ENCODE measurements at places on chromosomes 16 and 17. TPM values are rescaled to one million over a fixed set of nuclear protein-coding genes. Genes with fewer than 3 reads are reported as not detected.

DNA sequence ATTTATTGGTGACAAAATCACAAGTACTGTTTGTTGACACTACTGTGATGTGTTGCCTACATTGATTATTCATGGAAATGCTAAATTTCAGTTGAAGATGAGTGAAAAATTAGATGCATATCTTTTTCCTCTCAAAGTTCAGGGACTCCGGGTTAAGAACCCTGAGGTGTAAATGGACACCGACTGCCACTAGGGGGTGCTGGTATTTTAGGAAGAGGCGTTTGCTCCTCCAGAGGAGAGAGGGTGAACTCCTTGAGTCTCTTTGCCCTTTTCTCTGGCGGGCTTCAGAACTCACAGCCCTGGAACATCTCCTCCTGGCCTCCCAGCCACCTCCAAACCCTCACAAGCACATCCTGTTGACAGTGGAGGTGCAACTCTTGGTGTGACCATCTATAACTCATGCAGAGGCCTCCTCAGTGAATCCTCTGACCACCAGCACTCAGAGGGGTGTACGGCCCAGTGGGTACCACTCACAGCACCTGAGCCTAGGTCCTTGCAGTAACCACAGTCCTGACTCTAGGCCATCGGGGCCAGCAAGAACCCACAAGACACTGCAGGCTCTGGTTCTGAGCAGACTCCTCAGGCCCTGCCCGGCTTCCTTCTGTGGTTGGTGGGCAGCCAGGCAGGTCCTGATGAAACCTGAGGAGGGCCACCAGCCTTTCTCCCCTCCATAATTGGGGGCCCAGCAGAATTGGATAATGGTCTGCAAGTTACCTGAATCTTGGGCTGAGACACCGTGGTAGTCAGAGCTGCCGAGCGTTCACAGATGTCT lies 26.2 kb upstream of the PIK3R5 start:
- peak; percentile 31 for DNase-seq

DNA sequence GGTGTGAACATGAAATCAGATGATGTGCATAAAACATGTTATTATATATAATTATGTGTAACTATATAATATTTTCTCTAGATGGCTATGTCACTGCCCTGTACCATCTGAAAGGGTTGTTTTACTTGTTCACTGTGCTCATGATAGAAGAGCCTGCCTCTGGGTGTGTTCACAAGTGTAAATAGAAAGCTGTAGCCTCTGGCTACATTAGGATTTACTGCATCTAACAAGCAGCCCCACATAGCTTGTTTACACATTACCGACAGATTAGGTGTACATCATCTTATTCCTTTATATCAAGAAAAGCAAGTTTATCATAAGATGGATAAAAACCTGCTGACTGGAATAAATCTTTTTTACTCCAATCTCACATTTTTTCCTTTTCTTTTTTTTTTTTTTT lies 46.1 kb downstream of the CHD9 start:
- no peak for DNase-seq

DNA sequence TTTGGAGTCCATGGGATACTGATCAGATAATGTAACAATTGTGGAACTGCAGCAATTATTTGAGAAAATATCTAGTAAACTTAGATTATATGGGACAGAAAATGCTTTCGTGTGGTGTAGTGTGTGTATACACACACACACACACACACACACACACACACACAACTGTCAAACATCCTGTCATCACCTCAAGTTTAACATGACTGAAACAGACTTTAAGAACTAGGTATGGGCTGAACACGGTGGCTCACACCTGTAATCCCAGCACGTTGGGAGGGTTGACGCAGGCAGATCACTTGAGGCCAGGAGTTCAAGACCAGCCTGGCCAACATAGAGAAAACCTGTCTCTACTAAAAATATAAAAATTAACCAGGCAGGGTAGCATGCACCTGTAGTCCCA lies 544 bp upstream of the EVI2A start:
- DNase-seq: no peak

GRCh38 chr17:81066072-81066471 lies 31.1 kb downstream of the BAIAP2 start:
- no peak for DNase-seq

GRCh38 chr17:40095351-40095943 lies 4.9 kb downstream of the NR1D1 start:
- no peak for DNase-seq

DNA sequence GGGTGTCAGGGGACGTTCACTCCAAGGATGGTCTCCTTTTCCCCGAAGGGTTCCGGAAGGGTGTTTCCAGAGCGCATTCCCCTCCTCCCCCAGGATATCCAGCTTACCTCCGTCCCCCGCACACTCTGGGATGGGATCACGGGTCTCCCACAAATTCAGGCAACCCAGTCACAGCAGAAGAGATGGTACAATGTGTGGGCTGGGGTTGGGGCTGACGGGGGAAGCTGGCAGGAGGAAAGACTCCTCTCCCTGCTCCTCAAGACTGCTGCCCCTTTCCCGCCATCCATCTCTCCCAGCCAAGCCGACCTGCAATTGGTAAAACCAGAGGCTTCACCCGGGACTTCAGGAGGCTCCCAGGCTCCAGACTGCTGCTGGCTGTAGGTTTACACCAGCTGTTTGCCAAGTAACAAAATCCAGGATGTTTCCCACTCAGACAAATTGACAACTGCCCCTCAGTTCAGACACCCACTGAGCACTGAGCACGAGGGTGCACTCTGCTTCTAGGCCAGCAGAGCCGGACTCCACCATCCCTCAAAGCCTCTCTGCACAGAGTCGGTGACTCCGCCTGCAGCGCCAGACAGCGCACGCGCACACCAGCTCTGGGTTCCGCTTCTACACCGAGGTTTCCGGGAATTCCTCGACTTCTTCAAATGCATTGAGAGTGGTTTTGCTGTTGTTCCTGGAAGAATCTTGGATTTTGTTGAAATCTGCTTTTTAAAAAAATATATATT lies 37.7 kb downstream of the ASPA start:
- no peak for DNase-seq

GRCh38 chr17:61784510-61784909 lies 78.8 kb downstream of the BRIP1 start:
- no peak for DNase-seq

NOTUM gene
- 1.2 TPM for total RNA-seq

- DNase-seq: no peak
These were observed 64.6 kb downstream of the ANKFN1 start for GRCh38 chr17:56217921-56218320.

RBFOX1 gene
- total RNA-seq: not detected

BCAR1 gene
- 0.44 TPM for total RNA-seq

DNA sequence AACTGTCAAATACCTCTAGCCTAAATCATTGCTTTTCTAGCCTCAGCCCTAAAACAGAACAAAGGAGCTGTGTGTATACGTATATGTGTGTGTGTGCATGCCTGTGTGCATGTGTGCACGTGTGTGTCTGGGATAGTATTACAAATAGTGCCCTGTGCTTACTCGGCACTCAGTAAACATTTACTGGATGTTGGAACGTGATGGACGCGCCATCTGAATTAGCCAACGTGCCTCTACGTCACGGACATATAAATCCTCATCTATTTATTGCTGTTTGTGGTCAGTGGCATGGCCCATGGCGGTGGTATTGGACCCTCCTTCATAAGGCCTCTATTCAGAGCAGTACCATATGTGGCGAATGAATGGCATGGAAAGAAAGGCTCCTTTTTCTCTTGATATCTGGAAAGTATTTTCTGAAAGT lies 37.5 kb downstream of the WWP2 start:
- no peak for DNase-seq

IL17C gene
- total RNA-seq: not detected

DNA sequence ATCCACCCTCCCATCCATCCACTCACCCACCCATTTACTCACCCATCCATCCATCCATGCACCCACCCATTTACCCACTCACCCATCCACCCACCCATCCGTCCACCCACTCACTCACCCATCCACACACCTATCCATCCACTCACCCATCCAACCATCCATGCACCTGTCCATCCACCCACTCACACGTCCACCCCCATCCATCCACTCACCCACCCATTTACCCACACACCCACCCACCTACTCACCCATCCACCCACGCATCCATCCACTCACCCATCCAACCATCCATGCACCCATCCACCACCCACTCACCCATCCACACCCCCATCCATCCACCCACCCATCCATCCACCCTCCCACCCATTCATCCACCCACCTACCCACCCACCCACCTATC lies 12.2 kb downstream of the SOX8 start:
- DNase-seq: no peak

DNA sequence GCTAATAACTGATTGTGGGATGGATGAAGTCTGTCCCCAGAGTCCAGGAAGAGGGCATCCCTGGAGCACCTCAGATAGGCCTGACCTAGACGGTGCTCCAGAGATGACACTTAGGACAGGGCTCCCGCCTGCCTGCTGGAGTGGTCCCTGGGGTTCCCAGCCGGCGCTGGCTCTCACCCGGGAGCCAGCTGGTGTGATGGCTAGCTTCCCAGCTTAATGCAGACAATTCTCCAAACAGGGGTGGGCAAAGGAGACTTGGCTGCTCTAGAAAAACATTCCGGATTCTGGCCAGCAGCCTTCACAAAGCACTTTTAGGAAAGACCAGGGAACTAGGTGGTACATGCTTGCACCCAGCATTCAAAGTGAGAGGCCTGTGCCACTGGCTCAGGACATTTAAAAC lies 18.6 kb downstream of the ACE start:
- DNase-seq: no peak

DNA sequence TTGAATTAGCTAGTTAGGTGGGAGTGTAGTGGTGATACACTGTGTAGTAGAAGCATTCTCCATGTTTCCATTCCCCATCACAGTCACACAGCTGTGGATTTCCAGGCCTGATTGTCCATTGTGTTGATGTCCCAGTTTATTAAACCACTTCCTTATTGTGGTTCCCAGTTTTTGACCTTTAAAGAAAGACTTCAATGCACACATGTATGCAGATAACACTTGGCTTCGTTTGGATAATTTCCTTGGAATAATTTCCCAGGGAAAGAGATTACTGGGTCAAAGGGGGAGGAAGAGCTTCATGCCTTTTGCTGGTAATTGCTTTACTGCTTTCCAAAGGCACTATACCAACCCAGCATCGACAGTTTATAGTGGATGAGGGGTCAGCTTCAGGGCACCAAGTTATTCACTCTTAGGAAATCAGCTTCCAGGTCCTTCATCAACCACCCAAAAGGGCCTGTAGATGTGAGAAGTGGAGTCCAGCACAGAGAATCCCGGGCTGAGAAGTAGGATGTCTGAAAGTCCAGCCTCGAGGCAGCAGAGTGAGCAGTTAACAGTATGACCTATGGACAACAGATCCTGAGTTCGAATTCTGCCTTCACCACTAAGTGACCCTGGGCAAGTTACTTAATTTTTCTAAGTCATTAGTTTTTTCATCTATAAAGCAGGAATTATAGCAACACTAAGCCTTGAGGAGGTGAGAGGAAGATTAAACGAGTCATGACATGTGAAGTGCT lies 31.3 kb upstream of the TNS4 start:
- no peak for DNase-seq

GRCh38 chr17:74597069-74597790 lies 5.1 kb upstream of the CD300LD start:
- DNase-seq: no peak

- DNase-seq: peak; percentile 40
These were observed 19.6 kb upstream of the KANSL1 start for GRCh38 chr17:46212634-46213435.

DNA sequence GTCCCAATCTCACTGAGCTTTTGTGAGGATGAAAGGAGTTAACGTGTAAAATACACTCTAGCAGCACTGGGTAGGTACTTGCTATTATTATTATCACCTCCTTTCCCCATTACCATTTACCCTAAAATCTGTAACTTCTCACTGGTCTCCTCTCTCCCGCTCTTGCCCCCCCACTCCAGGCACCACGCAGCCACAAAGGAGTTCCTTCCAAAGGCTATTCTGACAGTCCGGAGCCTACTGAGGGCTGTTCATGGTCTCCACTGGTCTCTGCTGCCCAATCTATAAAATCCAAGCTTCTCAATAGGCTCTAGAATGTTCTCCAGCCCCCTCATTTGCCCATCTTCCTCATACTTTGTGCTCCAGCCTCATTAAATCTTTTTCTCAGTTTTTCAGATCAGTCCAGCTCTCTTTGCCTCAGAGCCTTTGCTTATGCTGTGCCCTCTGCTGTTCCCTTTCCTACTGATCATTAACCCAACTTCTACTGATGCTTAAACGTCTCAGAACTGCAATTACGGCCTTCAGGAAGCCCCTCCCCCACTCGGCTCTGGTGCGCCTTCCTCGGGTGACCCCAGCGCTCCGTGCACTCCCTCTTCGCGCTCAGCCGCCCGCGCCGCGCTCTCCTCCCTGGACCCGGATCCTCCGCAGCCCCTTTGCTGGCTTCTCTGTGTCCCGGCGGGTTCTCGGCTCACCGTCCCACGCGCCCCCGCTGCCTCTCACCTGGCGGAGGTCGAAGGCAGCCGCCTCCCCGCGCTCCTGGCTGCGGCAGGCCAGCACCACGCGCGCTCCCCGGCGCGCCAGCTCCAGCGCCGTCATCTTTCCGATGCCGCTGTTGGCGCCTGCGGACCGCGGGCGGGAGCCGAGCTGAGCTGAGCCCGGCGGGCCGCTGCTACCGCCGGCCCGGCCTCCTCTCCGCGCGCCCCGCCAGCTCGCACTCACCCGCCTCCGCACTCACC lies 737 bp downstream of the DHRS13 start:
- DNase-seq: no peak

DNA sequence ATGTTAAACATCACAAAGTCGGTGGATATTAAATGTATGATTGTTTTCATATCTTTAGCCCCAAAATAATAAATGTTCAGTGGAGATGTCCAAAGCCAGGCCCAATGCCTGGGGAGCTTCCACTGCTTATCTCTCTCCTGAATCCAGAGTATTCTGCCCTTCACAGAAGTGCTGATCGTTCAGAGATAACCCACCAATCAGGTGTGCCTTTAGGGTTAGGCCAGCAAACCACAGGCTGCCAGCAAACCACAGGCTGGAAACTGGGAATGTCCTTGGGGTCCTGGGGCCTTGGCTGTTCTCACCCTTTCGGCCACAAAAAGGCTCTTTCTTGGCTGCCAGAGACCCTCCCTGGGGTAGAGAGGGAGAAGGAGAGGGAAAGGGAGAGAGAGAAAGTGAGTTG lies 33.9 kb downstream of the NXN start:
- no peak for DNase-seq

DNA sequence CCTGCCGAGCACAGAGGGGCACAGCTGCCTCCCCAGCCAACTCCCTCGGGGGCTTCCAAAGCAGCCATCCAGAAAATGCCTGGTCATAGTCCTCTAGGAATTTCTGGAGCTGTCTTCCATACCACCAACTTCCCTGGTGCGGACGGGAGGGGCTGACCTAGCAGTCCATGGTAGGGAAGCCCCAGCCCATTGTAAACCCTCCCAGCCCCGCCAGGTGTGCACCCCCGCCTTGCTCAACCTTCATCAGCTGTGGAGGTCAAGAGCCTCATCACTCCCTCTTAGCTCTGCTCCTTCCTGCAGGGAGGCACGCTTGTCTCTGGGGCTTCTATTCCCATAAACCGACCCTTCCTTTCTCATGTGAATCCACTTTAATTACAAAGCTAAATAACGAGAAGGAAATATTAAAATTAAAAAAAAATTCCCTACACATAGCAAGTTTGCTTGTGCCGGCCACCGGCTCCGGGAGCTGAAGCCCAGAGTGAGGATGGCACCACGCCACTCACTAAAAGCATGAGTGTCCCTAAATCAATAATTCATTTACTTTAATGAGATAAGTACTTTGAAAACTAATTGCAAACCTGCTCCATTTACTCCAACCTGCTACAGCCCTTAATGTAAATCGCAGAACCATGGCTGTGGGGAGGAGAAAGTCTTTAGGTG lies 181.4 kb downstream of the ENGASE start:
- no peak for DNase-seq

SMG1 gene
- 128 TPM for total RNA-seq

All from activated T-helper 2 cell treated with anti-CD3 and anti-CD28 coated beads, Interferon-gamma antibody, Interleukin-2, Interleukin-4, amounts not matched to agents 10 μg/mL and 5 μg/mL and 100 μg/mL, durations not matched to agents 14 hours and 24 hours and 36 hours (primary cell).